ENCODE measurements at places on chromosomes 13 and 19.

- no peak for DNase-seq
Observed at GRCh38 chr13:32390048-32390447, 37.9 kb downstream of the N4BP2L1 start.

- no peak for DNase-seq
Observed at GRCh38 chr13:68927387-68928026, 1180.1 kb upstream of the ATXN8OS start.

DNA sequence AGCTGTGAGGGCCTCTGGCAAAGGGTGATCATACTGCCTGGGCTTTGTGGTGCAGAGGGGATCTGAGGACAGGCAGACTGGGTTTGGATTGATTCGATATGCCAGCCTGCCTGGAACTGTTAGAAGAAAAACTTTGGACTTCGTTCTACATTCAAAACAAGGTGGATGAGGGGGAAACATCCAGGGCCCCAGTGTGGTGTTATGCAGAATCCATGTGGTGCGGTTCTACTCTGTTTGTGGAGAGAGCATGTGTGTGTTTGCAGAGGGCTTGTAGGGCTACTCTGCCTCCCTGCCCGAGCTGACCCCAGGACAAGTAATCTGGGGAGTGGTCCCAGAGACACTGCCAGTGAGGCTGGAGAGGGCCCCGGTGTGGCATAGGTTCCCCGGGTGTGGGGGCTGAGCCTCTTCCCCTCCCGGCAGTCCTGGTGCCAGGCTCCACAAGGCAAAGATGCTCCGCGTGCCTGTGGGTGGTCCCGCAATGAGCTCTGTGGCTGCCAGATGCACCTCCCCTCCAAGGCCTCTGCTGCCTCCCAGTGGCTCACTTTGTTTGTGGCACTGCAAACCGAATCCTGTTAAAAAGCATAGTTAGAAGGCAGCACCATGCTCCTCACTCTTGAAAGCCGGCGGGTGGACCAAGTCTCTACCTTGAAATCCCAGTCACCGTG lies 22.3 kb upstream of the TFDP1 start:
- peak; percentile 74 for DNase-seq

- DNase-seq, result no peak
Observed at GRCh38 chr19:51626675-51627074, 3.5 kb downstream of the SIGLEC5 start.

GRCh38 chr19:53254411-53255341 lies at the start of gene ZNF677:
ZNF677 (minus strand) TSS chr19:53254873; CDS start chr19:53251550, 3,323 bp downstream.
- DNase-seq, result peak; percentile 63

Data from erythroblast (primary cell).